ENCODE measurements at places on chromosomes 16 and 17.
A peak's percentile ranks its signal among the peaks of the same experiment; 100 is the strongest.

GRCh38 chr17:28928061-28928460 is 23.3 kb downstream of the PHF12 start:
- peak; percentile 47 for DNase-seq

GRCh38 chr16:29665294-29666077 is 2.4 kb downstream of the SPN start:
- DNase-seq, result peak; percentile 31

- no peak for DNase-seq
Measured at GRCh38 chr16:50037662-50038220, 12.7 kb downstream of the CNEP1R1 start.

- DNase-seq, result peak; percentile 82
Measured at GRCh38 chr17:76005263-76006149, 4.9 kb downstream of the CDK3 start.

- DNase-seq, result no peak
Measured at GRCh38 chr16:22813948-22814710, at the start of gene HS3ST2. TSS of gene HS3ST2 (plus strand) at chr16:22814162. CDS start at chr16:22814611, 449 bp downstream.

GRCh38 chr17:28372203-28372944 is 880 bp downstream of the SARM1 start:
- peak; percentile 25 for DNase-seq

Data from activated naive CD4-positive, alpha-beta T cell treated with Interleukin-2 at 50 U/mL for 16 hours (primary cell).